ENCODE measurements at places on chromosomes 1 and 21. TPM values are rescaled to one million over a fixed set of nuclear protein-coding genes. Genes with fewer than 3 reads are reported as not detected.

Gene ZBTB48
- 15.3 TPM for total RNA-seq

Gene RHD
- not detected for total RNA-seq

Gene FCER1G
- 0.67 TPM for total RNA-seq

Gene ST6GALNAC5
- 1.2 TPM for total RNA-seq

Gene TPTE
- not detected for total RNA-seq

Gene EVA1C
- 51.0 TPM for total RNA-seq

Gene C1orf185
- total RNA-seq = not detected

Gene KCND3
- total RNA-seq = under 0.01 TPM

Gene AHCYL1
- total RNA-seq = 98.4 TPM

Gene ANKRD35
- total RNA-seq = under 0.01 TPM

Gene TLCD4
- total RNA-seq = 6.0 TPM

Gene PADI2
- not detected for total RNA-seq

Gene ATAD3C
- not detected for total RNA-seq

Gene INSRR
- not detected for total RNA-seq

Gene AUNIP
- total RNA-seq = 4.7 TPM

Gene SLC66A1
- 37.9 TPM for total RNA-seq

Gene C8B
- not detected for total RNA-seq

Gene OLIG2
- not detected for total RNA-seq

Gene KCNA3
- not detected for total RNA-seq

Gene MARK1
- total RNA-seq = 1.7 TPM

Gene GPR153
- total RNA-seq = 11.3 TPM

Gene FALEC
- total RNA-seq = not detected

Gene COL8A2
- 0.34 TPM for total RNA-seq

Gene TMPRSS15
- under 0.01 TPM for total RNA-seq

Gene ETV3
- total RNA-seq = 38.2 TPM

Gene GPX7
- total RNA-seq = 20.0 TPM

Gene TCHH
- not detected for total RNA-seq

Gene PTPN14
- total RNA-seq = 24.1 TPM

Gene CD1D
- 0.34 TPM for total RNA-seq

Gene PPFIA4
- total RNA-seq = 1.8 TPM

Gene MIXL1
- total RNA-seq = not detected

Gene NEK2
- 9.5 TPM for total RNA-seq

Gene ZZZ3
- total RNA-seq = 87.6 TPM

Gene KRTAP13-4
- total RNA-seq = not detected

Gene SERPINC1
- total RNA-seq = 0.15 TPM

Gene TAS1R3
- total RNA-seq = not detected

Gene ZBED6
- total RNA-seq = 40.3 TPM

Gene DISC1
- 18.3 TPM for total RNA-seq

Gene SPRR2B
- total RNA-seq = not detected

Gene MYOC
- total RNA-seq = not detected

Gene PDXK
- total RNA-seq = 84.7 TPM

Gene TSPEAR
- total RNA-seq = not detected

Gene DNAI4
- total RNA-seq = 4.0 TPM

Gene SIM2
- not detected for total RNA-seq

Gene LMNA
- 784 TPM for total RNA-seq

Gene PRAMEF10
- not detected for total RNA-seq
